Mucosa of gallbladder (tissue), 1 donor: ENCODE measurements at places on chromosomes 13 and 19.

GRCh38 chr19:49951806-49952478, 9.0 kb downstream of the SIGLEC11 start:
- DNase-seq, result no peak

DNA sequence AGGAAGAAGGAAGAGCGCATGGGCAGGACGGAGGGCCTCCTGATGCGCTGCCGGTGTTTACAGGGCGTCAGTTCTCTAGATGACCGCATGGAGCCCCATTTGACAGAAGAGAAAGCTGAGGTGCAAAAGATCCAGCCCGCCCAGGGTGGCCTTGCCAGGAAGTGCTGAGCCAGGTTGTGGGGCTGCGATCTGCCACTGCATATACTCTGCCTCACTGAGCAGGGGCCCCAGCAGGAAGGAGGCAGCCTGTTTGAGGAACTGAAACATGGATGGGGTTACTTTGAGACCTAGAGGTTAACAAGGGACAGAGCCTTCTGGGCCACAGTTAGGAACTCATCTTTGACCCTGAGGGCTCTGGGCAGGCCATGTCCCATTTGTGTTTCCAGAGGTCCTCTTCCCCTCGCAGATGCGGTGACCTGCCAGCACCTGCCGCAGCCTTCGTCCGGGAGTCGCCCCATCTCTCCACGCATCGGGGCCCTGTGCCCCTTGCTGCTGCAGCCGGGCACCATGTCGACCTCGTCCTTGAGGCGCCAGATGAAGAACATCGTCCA, 3.2 kb downstream of the EPN1 start:
- DNase-seq, result peak; percentile 41

GRCh38 chr19:19034204-19034624, 811 bp downstream of the ARMC6 start:
- DNase-seq, result no peak

- no peak for DNase-seq
These were observed 1.6 kb downstream of the MISP3 start for GRCh38 chr19:14073925-14074838.

DNA sequence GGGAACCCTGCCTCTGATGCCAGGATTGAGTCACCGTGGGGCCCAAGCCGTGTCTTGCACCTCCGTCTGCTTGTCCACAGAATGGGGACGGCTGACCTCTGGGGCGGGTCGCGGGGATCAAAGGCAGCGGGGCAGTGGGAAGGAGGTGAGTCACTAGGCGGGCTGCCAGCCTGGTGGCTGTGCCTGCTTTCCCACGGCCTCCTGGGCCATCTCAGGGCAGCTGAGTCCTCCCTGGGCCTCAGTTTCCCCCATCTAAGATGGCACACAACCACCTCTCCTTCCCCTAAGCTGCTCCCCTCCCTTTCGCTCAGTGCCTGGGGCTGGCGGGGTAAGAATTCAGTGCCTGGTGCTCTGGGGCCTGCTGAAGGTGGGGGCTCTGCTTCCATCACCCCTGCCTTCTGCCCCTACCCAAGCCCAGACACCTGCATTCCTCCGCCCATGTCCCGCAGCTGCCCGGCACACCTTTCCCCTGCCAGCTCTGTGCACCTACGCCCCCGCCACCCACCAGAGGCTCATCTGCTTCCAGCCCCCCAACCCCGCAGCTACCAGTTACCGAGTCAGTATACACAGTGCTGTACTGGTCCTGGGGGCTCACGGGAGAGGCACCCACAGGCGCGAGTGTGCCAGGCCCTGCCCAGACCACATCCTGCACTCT, 3.5 kb downstream of the MKNK2 start:
- peak; percentile 55 for DNase-seq

DNA sequence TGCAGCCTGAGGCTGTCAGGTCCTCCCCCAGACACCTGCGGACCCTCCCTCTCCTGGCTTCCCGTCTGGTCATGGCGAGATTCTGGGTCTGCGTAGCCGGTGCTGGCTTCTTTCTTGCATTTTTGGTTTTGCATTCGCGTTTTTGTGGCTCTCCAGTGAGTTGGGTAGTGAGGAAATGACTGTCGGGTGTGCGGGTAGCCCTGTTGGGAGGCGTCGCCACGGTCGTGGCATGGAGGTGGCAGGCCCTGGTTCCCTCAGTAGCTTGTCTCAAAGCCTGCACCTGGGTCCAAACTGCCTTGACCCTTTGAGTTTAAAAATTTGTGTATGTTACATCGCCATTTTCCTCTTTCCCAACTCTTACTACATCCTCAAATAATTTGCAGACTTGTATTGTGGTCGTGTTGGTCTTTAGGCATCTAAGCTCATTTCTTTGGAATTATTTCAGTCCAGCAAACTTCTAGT, 344 bp downstream of the NHLRC3 start:
- DNase-seq, result peak; percentile 16

DNA sequence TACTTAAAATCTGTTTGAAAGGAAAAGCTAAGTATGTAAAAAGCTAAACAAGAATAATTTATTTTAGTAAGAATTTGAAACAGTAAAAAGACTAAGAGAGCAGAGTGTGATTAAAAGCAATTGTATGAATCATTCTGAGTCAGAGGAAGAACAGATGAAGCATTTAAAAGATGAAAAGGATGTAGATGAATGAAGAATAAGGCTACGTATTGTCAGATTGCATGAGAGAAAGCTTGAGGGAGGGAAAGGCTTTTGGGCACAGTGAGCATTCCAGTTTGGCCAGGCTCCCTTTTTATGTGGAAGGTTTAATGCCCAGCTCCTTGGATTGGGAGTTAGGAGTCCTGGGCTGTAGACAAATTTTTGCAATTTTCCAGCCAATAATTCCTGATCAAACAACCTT, 117.7 kb downstream of the FREM2 start:
- no peak for DNase-seq

GRCh38 chr19:5542665-5543064, 25.1 kb downstream of the TINCR start:
- DNase-seq, result no peak

GRCh38 chr13:65915195-65915594, 1314.9 kb downstream of the PCDH9 start:
- no peak for DNase-seq

- no peak for DNase-seq
These were observed 96.1 kb upstream of the MBNL2 start for GRCh38 chr13:97125810-97126738.

DNA sequence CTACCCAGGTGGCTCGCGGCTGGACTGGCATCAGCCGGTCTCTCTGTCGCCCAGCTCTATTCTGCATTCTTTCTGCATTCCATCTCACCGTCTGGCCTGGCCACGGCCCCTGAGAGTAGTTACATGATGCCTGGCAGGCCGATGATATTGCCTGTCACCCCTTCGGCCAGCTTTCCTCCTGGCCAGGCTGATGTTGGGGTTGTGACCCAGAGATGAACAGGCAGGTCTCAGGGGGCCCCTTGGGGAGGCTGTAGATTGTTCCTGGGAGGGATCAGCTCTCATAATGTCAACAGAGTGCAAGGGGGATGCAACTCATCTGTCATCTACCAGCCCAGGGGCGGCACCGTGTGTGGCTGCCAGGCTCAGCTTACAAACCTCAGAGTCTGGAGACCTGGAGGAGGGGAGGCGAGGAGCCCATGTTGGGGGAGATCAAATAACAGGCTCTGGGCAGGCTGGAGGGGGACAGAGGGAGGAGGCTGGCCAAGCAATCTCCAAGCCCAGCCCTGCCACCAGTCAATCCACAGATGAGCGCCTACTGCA, 13.6 kb upstream of the FBXO17 start:
- DNase-seq, result no peak

- no peak for DNase-seq
These were observed 14.9 kb downstream of the EVI5L start for GRCh38 chr19:7844951-7845350.

GRCh38 chr13:101323601-101324000, 92.7 kb downstream of the NALCN start:
- no peak for DNase-seq

DNA sequence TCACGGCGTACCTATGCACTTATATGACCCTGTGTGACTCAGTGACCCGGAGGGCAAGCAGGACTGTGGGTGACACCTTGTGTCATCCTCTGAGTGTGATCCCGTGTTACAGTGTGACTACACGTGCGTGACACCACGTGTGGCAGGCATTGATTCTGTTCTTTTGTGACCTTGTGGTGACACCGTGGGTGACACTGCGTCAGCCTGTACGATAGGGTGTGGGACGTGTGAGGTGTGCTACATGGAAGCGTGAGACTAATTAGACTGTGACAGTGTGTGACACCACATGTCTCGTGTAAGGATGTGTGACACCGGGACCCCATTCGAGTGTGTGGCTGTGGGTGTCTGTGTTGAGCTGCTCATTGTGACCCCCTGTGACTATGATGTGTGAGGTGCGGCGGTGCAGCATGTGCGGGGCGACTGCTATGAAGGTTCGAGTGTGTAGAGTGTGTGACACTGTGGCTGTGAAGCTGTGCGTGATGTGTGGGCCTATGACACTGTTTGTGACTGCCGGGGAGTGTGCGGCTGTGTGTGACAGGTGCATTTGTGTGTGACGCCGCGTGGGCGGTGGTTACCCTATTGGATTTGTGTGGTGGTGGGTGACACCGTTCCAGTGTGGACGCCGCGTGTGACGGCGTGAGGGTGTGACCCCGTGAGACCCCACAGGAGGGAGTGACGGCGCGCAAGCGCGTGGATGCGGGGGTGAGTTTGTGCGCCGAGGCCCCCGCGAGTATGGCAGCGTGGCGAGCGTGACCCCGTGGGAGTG, 399 bp upstream of the SPTBN4 start:
- peak; percentile 18 for DNase-seq

DNA sequence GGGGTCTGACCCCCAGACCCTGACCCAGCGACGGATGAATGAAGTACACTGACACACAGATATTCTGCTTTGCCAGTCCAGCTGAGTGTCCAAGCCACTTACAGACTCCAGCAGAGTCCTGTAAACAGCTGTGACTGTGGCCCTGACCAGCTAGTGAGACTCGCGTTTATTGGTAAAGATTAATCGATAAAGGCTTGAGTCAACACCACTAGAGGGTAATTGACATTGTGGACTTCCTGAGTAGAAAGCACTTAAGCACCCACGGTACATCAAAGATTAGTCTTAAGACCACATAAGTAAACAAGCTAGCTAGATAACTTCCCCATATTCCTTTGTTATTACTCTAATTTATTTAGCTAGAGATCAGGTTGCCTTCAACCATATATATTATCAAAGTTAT, 146.0 kb downstream of the OXGR1 start:
- no peak for DNase-seq

DNA sequence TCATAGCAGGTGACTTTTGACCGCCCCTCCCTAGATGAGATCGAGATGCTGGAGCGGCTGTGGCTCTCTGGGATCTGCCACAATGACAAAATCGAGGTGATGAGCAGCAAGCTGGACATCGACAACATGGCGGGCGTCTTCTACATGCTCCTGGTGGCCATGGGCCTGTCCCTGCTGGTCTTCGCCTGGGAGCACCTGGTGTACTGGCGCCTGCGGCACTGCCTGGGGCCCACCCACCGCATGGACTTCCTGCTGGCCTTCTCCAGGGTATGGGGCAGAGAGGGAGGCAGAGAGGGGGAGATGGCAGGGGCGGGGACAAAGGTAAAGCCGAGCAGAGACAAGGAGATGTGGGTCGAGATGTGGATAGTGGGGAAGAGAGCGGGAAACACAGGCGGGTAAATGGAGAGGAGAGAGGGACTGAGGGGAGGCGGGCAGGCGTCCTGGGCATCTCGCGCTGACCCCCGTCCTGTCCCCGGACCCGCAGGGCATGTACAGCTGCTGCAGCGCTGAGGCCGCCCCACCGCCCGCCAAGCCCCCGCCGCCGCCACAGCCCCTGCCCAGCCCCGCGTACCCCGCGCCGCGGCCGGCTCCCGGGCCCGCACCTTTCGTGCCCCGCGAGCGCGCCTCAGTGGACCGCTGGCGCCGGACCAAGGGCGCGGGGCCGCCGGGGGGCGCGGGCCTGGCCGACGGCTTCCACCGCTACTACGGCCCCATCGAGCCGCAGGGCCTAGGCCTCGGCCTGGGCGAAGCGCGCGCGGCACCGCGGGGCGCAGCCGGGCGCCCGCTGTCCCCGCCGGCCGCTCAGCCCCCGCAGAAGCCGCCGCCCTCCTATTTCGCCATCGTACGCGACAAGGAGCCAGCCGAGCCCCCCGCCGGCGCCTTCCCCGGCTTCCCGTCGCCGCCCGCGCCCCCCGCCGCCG, 3.4 kb upstream of the GRWD1 start:
- DNase-seq, result no peak

- DNase-seq, result no peak
These were observed 25.7 kb upstream of the LMO7 start for GRCh38 chr13:75610466-75610865.

DNA sequence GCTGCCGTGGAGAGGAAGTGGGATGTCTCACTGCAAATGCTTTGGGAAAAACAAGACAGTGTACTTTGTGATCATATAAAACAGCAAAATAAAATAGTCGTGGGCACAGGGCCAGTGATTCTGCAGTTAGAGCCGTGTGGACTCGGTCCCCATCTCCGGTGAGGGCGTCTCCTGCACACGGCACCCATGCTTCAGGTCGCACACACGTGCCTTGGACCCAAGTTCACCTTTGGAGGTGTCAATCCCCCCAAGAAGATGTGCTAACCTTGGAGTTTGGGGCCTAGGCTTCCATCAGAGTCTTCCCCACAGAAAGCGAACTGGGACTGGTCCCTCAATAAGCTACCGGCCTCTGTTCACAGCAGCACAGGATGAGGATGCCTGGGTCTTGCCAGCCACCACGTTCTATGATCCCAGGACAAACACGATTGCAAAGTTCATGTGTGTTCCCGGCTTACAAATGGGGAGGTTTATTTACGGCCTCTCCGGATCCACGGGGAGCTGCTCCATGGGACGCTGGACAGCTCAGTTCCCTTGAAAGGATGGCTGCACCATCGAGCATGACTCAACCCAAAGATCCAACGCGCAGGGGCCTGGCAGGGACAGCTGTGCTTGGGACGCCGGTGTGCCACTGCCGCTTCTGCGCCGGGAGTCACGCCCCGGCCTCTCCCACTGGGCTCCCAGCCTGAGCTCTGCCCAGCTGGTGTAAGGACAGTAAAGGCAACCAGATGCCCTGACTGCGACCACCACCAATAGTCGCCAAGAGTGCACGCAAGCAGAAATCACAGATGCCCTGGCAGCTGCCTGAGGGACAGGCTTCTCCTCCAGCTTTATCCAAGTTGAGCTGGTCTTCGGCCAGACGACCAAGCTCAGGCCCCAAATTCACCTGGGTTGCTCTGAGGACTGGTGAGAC, 8.6 kb downstream of the GAS6 start:
- no peak for DNase-seq

DNA sequence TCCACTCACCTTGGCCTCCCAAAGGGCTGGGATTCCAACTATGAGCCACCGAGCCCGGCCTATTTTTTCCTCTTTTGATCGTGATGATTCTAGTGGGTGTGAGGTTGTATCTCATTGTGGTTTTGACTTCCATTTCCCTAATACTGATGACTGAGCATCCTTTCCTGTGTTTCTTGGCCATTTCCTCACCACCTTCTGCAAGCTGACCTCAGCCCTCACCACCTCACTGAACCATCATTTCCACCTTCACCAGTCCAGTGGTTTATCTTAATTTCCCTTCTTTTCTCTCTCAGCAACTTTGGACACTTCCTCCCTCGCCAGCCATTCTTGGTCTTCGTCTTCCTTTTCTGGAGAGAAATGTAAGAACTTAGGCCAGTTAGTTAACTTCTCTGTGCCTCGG, 13.0 kb upstream of the BICRA start:
- DNase-seq, result no peak

GRCh38 chr13:33263976-33264619, 21.5 kb downstream of the STARD13 start:
- no peak for DNase-seq
